Sciatic nerve (tissue), 2 donors: ENCODE measurements at places on chromosomes 4 and X.
A peak's percentile ranks its signal among the peaks of the same experiment; 100 is the strongest.

GRCh38 chrX:64975491-64975890 is 759 bp downstream of the ZC4H2 start:
- no peak for DNase-seq

GRCh38 chr4:173493041-173493440 is 37.0 kb downstream of the HAND2 start:
- no peak for DNase-seq

DNA sequence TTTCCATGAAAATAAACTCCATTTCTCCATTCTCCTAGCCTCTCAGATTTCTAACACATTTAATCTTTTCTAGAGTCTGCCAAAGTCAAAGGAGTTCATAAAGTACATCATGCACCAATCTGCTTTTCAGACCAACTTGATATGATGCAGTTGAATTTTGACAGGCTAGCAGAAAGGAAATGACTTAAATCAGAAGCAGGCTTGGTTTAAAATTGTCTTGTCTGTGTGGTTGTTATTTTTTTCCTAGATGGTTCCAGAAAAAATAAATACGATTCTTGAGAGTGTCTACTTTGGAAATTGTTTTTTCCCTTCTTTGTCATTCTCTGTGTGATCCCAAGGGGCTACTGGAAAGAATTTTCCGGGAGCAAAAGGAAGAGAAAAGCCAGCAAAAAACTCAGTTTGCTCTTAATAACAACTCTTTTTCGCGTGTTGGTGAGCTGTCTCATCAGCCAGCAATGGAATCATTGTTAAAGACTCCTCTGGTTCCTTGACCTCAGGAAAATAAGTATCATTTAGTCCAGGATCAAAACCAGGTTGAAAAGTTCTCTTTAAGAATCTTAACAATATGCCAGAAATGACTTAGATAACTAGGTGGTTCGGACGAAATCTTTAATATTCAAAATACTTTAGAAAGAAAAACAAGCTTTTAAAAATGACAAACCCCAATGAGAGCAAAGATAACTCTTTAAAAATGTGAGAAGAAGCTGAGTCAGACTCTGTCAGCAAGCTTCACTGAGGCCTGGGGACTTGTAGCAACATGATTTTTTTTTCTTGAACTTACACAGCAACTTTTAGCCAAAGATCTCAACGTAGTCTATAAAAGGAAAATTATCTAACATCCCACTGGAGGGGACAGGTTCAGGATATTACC is 49.7 kb upstream of the GAB1 start:
- DNase-seq: no peak

- peak; percentile 65 for DNase-seq
Measured at GRCh38 chr4:186104890-186105646, 564 bp downstream of the FAM149A start.

- no peak for DNase-seq
Measured at GRCh38 chrX:50180073-50180940, 20.5 kb downstream of the AKAP4 start.

DNA sequence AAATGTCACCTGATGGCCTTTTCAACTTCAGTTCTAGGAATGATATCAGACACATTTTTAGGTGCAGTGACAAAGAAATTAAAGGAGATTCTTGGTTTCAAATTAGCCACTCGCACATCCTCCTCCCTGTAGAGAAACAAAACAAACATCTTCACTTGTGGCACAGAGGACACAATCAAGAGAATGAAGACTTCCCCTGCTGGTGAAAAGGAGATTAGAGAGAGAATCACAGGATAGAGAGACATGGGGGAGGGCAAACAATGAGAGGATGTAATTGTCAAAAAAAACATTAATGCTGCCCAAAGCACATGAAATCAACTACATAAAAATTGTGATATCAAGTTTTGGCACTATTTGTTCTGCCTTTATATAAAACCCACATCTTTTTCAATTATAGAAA is 34.5 kb downstream of the ACE2 start:
- DNase-seq: no peak

DNA sequence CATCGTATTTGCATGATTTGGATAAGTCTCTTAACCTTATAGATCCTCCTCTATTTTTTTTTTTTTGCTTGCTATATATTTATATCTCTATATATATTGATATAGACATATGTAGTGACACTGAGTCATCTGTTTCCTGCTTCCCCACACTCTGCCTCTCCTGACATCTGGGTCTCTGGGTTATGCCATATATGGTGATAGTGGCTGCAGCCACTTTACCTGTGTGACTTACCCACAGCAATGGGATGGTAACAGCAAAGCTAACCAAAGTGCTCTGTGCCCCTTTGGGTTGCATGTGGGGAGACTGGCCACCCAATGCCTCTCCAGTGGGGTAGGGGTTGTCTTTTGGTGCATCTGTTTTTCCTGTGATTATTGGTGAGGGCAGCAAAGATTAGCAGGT is 14.5 kb downstream of the CMC4 start:
- no peak for DNase-seq

DNA sequence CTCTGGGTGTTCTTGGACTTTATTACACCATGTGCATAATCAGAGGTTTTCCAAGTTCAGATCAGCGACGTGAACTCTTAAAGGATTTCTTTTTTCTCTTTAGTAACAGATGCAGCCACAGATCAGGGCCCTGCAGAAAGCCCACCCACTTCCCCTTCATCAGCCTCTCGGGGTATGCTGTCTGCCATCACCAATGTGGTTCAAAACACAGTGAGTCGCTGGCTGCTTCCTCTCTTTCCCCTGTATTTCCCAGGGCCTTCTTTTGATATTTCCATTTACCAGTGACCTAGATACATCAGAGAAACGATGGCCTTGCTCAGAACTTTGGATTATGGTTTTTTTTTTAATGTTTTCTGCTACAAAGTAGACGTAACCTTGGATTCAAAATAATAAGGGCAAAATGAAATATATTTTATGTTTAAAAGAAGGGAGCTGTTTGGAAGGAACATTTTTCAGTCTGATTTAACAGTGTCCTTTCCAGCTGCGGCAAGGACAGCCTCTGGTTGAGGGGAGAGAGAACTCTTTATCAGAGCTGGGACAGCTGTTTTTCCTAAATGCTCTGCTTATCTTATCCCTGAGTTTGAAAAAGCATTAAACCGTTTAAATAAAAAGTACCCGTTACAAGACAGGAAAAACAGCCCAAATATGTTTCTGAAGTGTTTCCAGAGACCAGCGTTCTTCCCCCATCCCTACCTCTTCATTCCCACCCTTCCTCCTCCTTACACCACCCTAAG is 38.2 kb downstream of the FAM114A1 start:
- DNase-seq: no peak

- DNase-seq: peak; percentile 51
Measured at GRCh38 chr4:8643986-8644385, 51.4 kb downstream of the CPZ start.

GRCh38 chr4:138740816-138741745 is 274.5 kb upstream of the NOCT start:
- no peak for DNase-seq

DNA sequence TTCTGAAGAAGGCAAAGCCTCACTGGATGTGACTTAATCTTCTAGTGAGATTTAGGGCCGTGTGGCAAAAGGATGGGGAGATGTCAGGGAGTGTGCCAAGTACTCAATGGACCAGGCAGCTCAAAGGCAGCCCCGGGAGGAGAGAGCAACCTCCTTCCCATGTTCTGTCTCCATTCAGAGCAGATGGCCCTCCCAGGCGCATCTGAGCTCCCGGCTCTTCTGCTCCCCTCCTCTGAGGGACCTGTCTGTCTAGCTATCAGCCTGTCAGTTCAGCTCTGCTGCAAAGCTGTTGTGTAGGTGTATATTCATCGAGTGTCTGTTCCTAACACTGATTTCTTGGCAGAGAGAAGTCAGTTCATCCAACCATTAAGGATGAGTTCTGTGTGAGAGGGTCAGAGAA is 10.9 kb upstream of the PORCN start:
- DNase-seq: no peak

DNA sequence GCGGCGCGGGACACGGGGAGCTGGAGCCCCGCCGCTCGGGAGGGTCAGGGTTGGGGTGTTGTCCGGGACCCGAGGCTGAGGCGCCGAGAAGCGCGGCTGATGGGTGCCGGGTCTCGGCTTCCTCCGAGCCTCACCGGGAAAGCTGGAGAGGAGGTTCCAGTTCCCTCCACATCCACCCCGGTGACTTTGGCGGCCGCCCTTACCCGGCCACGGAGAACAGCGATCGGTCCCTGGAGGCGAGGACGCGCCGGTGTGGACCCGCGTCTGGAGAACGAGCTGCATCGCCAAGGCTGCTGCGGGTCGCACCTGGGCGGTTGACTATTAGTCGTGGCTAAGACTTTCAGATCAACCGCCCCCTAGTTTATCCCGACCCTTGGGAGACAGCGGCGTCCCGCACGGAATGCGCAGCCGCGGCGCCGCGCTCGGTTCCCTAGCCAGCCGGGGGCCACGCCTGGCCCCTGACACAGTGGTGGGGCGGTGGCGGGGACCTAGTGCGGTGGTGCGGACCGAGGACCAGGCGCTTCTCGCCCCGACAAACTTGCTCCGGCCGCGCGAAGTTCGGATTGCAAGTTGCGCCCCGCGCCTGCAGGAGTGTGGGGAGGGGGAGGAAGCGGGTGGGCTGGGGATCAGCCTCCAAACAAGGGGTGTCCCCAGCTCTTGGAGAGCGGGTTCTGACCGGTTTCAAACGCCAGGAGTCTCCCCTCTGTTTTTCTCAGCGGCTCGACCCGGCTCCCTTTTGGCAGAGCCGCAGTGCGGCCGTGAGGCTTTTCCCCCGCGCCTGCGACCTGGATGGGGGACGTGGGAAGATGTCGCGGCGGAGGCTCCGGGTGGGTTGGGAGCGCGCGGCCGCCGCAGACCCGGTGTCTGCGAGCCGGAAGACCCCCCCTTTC is 568 bp downstream of the FHDC1 start:
- peak; percentile 66 for DNase-seq

GRCh38 chr4:8507196-8507570 is 66.6 kb downstream of the TRMT44 start:
- DNase-seq: no peak

GRCh38 chr4:3801931-3802550 is 35.9 kb downstream of the ADRA2C start:
- DNase-seq: no peak

DNA sequence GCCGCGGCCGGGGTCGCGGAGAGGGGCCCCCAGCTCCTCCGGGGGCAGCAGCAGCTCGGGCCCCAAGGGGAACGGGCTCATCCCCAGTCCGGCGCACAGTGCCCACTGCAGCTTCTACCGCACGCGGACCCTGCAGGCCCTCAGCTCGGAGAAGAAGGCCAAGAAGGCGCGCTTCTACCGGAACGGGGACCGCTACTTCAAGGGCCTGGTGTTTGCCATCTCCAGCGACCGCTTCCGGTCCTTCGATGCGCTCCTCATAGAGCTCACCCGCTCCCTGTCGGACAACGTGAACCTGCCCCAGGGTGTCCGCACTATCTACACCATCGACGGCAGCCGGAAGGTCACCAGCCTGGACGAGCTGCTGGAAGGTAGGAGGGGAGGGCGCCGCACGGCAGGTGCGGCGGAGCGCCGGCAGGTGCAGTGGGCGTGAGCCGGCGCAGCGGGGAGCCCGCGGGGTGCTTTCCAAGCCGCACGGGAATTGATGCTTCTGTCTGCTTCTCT is 886 bp downstream of the DCLK2 start:
- peak; percentile 69 for DNase-seq

DNA sequence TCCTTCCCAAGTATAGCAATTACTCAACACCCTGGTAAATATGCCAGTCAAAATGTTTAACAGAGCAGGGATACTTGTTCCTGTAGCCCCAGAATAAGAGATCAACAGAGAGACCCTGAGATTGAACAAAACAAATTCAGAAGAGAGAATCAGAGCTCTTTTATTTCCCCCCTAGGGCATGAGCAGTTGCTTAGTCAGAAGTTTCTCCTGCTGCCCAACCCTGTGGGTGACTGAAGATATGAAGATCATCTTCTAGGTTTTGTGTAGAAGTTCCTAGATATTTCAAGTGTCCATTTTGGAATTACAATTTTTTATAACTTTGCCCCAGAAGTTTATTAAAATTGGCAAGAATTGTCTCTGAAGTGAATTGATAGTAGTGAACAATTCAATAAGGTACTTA is 59.1 kb upstream of the RXFP1 start:
- no peak for DNase-seq

DNA sequence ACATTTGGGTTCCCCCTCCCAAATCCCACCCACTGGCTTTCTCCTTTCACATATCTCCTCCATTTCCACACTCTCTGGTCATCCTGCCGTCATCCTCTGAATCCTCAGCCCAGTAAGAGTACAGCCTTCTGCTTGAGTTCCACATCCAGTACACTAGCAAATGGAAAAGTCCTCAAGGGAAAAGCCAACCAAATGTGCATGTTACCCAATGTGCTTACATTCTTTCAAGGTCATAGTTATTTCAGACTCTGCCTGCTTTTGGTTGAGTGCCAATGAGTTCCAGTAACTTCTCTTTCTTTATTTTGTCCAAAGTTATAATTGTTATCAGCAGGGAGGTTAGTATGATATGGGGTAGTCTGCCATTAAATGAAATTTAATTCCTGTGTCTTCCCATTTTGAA is 78.1 kb downstream of the SRPX start:
- no peak for DNase-seq
